Vagina (tissue), 2 donors: ENCODE measurements at places on chromosomes 11 and 22. TPM values are rescaled to one million over a fixed set of nuclear protein-coding genes. Genes with fewer than 3 reads are reported as not detected.
A peak's percentile ranks its signal among the peaks of the same experiment; 100 is the strongest.

Gene NPAS4
- total RNA-seq, result not detected

DNA sequence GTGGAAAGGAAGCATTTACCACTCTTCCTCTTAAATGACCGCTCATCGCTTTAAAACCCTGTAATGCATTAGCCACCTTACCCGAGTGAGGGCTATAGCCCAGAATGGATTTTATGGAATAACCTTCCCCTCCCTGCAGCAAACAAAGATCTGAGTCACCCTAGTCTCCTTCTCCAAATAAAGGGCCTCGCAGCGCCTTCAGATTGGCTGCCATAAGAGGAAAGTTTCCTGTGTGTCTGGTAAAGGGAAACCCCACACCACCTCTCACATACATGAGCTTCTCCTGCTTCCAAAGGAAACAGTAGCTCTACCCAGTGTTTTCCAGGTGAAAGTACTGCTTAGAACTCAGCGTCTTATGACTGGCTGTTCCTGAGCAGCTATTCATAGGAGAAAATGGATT lies 47.8 kb downstream of the PPP2R1B start:
- H3K27me3 ChIP-seq, result no peaks in the 10 kb centered on the region
- peak overlapping the region; percentile 7 for H3K27ac ChIP-seq
- no peak overlapping the region for H3K4me3 ChIP-seq
- no peaks in the 10 kb centered on the region for H3K36me3 ChIP-seq

DNA sequence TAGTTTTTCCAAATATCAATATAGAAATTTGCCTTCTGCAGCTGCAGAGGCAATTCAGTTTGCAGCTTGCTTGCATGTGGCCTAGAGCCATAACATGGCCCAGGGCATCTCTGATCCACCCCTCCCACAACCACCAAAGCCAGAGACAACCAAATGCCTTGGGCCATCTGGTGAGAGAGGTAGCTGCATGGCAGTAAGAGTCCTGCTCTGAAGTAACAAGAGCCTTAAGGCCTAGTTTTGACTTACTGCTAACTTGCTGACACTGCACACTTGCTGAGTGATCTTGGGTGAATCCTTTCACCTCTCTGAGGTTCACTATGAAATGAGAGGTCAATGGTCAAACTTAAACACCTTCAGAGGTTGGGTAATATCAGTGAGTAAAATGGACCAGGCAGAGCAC lies 4.9 kb upstream of the SPECC1L start:
- H3K36me3 ChIP-seq, result no peaks in the 10 kb centered on the region
- no peak overlapping the region for H3K27ac ChIP-seq
- no peaks in the 10 kb centered on the region for H3K4me1 ChIP-seq
- no peak for DNase-seq

- DNase-seq, result no peak
- H3K27me3 ChIP-seq, result no peaks in the 10 kb centered on the region
- H3K4me3 ChIP-seq, result no peak overlapping the region
Observed at GRCh38 chr22:45335021-45335818, 25.5 kb downstream of the FAM118A start.

Gene OR8K5
- not detected for total RNA-seq

DNA sequence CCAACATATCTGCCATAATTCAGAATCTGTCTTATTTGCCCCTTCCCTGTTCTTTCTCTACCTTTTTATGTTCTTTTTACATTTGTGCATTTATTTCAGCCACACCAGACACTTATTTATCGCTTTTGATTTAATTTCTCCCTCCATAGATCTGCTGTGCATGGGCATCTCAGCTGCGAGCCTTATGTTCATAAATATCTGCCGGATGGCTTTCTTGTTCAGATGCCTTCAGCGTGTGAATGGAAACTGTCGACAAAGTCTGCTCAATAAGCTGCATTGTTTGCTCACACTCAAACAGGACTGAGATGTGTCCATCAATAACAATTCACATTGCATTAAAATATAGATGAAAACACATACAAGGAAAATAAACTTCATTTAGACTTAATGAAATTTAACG lies 374.6 kb upstream of the FAT3 start:
- no peak for DNase-seq
- H3K36me3 ChIP-seq, result no peaks in the 10 kb centered on the region
- H3K27me3 ChIP-seq, result no peaks in the 10 kb centered on the region
- no peak overlapping the region for H3K4me3 ChIP-seq
- no peak overlapping the region for H3K27ac ChIP-seq
- no peaks in the 10 kb centered on the region for H3K4me1 ChIP-seq

DNA sequence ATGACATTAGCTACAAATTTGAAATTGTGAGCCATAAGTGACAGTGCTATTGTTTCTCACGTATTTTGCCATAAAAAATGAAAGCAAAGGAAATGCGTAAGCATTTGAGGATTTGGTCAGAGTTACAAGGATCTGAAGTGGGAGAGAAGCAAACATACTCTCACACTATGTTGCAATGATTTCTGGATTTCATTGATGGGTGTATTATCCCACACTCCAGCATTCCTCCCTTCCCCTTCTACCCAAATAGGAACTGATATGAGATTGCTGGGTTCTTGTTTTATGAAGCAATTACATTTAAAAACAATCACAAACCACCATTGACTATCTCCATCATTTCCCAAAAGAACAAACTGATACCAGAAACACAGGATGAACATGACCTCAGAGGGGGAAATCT lies 314.0 kb upstream of the CTSC start:
- H3K36me3 ChIP-seq, result no peaks in the 10 kb centered on the region
- H3K4me1 ChIP-seq, result no peaks in the 10 kb centered on the region
- H3K4me3 ChIP-seq, result no peak overlapping the region
- DNase-seq, result no peak

DNA sequence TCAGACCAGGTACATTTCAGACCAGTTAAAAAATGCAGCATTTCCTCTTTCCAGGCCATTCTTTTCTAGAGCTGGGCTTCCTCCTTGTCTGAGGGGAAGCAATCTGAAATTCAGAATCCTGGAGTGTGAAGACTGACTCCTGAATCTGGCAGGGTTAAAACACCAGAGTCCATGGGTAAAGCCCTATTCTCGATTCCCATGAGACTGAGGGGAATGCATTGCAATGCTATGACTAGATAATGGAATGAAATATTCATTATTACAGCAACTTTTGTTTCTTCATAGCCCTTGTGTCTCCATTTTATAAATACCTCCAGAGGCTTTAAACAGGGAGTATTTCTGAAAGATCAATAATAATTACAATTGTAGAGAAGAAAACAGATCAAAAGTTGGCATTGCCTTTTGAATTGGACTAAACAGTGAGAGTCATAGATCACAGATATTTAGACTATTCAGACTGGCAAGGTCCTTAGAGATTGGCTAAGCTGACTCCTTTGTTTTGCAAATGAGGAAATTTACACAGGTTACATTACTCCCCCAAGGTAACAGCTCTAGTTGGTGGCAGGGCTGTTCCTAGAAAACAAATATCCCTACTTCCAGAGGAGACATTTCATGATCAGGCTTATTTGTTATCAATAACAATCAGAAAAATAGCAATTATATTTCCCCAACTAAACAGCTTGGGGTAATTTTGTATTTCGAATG lies 632.6 kb upstream of the KIRREL3 start:
- H3K27me3 ChIP-seq, result no peaks in the 10 kb centered on the region
- H3K4me1 ChIP-seq, result no peaks in the 10 kb centered on the region
- no peak overlapping the region for H3K27ac ChIP-seq
- no peak for DNase-seq
- no peak overlapping the region for H3K4me3 ChIP-seq
- no peaks in the 10 kb centered on the region for H3K36me3 ChIP-seq

GRCh38 chr11:2214527-2215229 lies 43.1 kb upstream of the TH start:
- peak; percentile 95 for DNase-seq
- no peaks in the 10 kb centered on the region for H3K36me3 ChIP-seq
- no peaks in the 10 kb centered on the region for H3K27me3 ChIP-seq
- H3K4me3 ChIP-seq, result no peak overlapping the region

Gene RBMXL2
- not detected for total RNA-seq

DNA sequence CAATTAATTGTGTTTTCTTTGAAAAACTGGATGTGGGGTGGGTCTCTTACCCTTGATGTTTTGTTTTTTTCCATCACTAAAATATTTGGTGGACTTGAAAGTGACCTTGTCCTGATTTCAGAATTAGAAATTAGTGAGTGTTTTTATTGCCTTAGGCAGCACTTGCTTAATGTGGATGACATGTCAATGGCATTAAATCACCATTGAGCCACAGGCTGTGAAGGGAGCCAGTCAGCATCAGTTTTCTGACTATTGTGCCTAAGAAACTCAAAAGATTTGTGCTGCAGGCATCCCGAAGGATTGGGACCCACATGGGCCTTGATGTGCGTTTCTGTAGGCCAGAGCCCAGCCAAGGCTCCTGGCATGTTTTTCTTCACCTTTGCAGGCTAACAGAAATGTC lies 53.8 kb downstream of the SWAP70 start:
- H3K4me1 ChIP-seq, result peaks cover 31% of the 10 kb centered on the region
- H3K27ac ChIP-seq, result peak overlapping the region; percentile 60
- H3K36me3 ChIP-seq, result no peaks in the 10 kb centered on the region
- no peak overlapping the region for H3K4me3 ChIP-seq
- no peaks in the 10 kb centered on the region for H3K27me3 ChIP-seq

Gene C11orf86
- not detected for total RNA-seq

GRCh38 chr11:117382746-117383145 lies 55.1 kb downstream of the CEP164 start:
- H3K4me1 ChIP-seq, result no peaks in the 10 kb centered on the region
- no peak overlapping the region for H3K4me3 ChIP-seq
- peaks cover 32% of the 10 kb centered on the region for H3K36me3 ChIP-seq

- no peak for DNase-seq
- H3K36me3 ChIP-seq, result no peaks in the 10 kb centered on the region
- H3K4me1 ChIP-seq, result no peaks in the 10 kb centered on the region
- H3K27ac ChIP-seq, result no peak overlapping the region
- H3K27me3 ChIP-seq, result no peaks in the 10 kb centered on the region
Observed at GRCh38 chr11:93287434-93287833, 43.1 kb upstream of the DEUP1 start.

GRCh38 chr11:126404367-126404766 lies 48.9 kb downstream of the ST3GAL4 start:
- no peak overlapping the region for H3K4me3 ChIP-seq
- no peaks in the 10 kb centered on the region for H3K27me3 ChIP-seq
- no peaks in the 10 kb centered on the region for H3K36me3 ChIP-seq

- H3K4me3 ChIP-seq, result no peak overlapping the region
- no peak overlapping the region for H3K27ac ChIP-seq
- no peaks in the 10 kb centered on the region for H3K27me3 ChIP-seq
- no peaks in the 10 kb centered on the region for H3K36me3 ChIP-seq
- DNase-seq, result no peak
- H3K4me1 ChIP-seq, result peaks cover 25% of the 10 kb centered on the region
Observed at GRCh38 chr11:27228232-27228905, 134.6 kb downstream of the CCDC34 start.

- no peak overlapping the region for H3K4me3 ChIP-seq
- H3K36me3 ChIP-seq, result peaks cover 4% of the 10 kb centered on the region
- H3K27ac ChIP-seq, result peak overlapping the region; percentile 33
- H3K27me3 ChIP-seq, result no peaks in the 10 kb centered on the region
Observed at GRCh38 chr22:31637891-31638618, 24.0 kb downstream of the PISD start.

- H3K4me1 ChIP-seq, result no peaks in the 10 kb centered on the region
- no peak overlapping the region for H3K4me3 ChIP-seq
- no peak overlapping the region for H3K27ac ChIP-seq
- H3K27me3 ChIP-seq, result no peaks in the 10 kb centered on the region
- DNase-seq, result no peak
- no peaks in the 10 kb centered on the region for H3K36me3 ChIP-seq
Observed at GRCh38 chr11:130462101-130462885, 13.8 kb downstream of the ADAMTS15 start.

Gene GNAZ
- total RNA-seq, result 11.3 TPM

Gene SDHAF2
- 24.3 TPM for total RNA-seq

Gene OR4X2
- total RNA-seq, result not detected

- H3K27me3 ChIP-seq, result no peaks in the 10 kb centered on the region
- DNase-seq, result no peak
- H3K4me3 ChIP-seq, result no peak overlapping the region
- no peaks in the 10 kb centered on the region for H3K36me3 ChIP-seq
Observed at GRCh38 chr11:61627850-61628661, 47.2 kb upstream of the SYT7 start.
